ENCODE measurements at places on chromosomes 6 and 20.

- no peak for DNase-seq
Observed at GRCh38 chr20:51008718-51009117, 14.2 kb downstream of the KCNG1 start.

DNA sequence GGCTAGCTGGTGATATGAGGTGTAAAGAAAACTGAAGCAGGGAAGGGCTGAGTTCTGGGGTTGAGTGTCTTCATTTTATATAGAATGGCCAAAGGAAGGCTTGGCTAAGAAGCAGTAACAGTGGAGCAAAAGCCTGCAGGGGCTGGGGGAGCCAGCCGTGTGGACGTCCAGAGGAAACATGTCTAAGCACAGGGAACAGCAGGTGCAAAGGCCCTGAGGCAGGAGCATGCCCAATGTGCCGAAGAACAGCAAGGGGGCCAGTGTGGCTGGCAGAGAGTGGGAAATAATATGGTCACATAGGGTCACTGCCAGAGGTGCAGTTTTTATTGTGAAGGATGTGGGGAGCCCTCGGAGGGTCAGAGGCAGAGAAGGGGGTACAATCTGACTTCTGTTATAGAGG is 60.5 kb upstream of the KCNG1 start:
- no peak for DNase-seq

- peak; percentile 16 for DNase-seq
Observed at GRCh38 chr20:47355489-47356219, 845 bp downstream of the ZMYND8 start.

- DNase-seq, result no peak
Observed at GRCh38 chr6:28337121-28337520, 1.2 kb upstream of the ZSCAN31 start.

- DNase-seq, result no peak
Observed at GRCh38 chr6:128580224-128581110, 60.1 kb upstream of the PTPRK start.

GRCh38 chr6:134029495-134030455 is 22.6 kb downstream of the SLC2A12 start:
- no peak for DNase-seq

DNA sequence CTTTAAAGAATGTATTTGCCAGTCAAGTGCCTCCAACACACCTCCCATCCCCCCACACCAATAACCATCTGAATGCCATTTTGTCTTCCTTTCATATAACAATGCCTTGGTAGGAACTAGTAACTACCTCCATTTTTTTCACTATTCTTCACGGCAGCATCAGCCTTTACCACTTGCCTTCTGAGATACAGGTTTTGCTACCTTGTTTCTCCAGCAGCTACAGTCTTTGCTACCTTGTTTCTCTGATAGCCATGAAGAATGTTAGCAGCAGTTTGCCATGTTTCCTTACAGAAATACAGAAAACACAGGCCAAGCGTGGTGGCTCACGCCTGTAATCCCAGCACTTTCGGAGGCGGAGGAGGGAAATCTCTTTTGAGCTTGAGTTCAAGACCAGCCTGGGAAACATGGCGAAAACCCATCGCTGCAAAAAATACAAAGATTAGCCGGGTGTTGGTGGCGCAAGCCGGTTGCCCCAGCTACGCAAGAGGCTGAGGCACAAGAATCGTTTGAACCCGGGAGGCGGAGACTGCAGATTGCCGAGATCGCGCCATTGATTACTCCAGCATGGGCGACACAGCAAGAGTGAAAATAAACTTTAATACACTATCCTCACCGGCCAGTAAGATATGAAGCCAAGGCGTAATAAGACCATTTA is 100.9 kb downstream of the HFE start:
- no peak for DNase-seq

DNA sequence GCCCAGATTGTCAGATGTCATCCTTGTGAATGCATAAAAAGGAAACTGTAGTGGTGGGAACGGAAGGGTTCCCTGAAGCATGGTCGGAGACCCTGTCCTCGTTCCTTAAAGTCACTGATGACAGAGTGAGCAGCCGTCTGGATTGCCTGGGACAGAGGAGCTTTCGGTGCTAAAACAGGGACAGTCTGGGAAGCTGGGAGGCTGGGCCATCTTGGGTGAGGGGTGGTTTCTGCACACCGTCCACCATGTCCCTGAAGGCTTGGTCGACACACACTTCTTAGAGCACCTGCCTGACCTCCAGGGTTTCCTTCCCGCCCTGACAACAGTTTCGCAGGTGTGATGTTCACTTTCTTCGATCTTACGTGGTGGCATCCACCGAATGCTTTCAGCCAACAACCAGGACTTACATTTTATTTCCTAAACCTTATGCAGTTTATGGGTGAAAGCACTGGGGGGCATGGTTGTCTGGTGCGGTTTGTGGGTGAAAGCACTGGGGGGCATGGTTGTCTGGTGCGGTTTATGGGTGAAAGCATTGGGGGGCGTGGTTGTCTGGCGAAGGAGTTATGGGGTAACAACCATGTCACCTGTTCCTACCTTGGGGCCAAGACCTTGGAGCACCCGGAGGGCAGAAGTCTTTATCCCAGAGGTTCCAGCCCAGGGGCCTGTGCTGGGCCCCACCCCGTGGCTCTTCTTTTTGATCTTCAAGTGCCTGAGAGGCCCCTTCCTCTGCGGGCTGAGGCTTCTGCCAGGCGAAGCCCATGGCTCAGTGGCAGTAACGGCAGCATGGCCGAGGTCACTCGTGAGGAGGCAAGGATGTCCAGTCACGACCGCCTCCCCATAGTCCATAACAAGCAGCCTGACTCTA is 81.7 kb upstream of the FRMD1 start:
- DNase-seq, result no peak

GRCh38 chr20:19515074-19515473 is 243.0 kb upstream of the RIN2 start:
- DNase-seq, result no peak

DNA sequence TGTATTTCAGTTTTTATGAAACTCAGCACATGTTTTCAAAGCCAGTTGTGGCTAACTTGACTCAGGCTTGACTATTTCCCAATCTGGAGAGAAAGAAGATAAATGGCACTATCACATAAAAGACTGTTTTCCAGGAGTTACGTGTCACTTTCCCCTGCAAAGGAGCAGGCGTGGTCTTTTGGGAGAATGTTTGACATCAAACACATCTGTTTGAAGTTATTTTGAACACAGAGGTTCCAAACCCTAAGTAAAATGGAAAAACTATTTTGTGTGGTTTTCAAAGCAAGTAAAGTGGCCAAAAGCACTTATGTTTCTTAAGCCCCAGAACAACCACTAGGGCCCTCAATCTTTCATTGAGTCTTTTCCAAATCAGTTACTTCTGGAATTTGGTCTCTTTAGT is 89.7 kb downstream of the FOXF2 start:
- DNase-seq, result no peak

- DNase-seq, result no peak
Observed at GRCh38 chr20:57103146-57103800, 163.2 kb downstream of the BMP7 start.

DNA sequence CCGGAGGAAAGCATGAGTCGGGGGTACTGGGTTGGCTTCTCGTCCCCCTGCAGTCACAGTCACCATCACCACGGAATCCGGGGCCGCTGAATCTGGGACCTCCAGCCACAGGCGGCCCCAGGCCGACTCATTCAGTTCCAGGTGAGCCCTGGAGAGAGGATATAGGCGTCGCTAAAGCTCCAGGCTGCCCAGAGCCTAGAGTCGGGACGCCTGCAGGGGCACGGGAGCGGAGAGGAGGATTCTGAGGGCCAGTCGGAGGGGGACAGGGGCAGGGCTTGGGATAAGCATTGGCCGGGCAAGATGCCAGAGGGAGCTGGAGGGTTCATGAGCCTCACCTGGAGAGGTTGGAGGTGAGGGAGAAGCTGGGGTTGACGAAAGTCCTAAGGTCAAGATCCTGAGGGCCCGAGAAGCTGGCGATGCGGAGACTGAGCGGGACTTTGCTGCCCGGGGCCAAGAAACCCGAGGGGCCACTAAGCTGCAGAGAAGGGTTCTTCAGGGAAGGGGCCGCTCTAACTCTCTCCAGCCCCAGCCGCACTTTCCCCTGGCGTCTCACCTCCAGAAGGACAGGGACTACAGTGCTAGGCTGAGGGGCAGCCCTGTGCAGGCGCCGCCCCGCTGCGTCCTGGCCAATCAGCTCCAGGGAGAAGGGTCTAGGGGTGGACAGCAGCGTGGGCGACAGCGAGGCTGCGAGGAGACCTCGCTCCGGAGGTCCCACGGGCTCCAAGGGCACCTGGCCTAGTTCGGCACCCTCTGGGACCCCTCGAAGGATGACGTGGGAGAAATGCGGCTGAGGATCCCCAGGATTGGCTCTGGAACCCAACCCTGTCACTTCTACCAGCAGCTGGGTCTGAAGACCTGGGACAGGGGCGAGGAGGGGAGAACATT is 3.7 kb downstream of the SAPCD1 start:
- DNase-seq, result no peak

GRCh38 chr20:31859998-31860380 is 10.3 kb downstream of the DUSP15 start:
- DNase-seq, result no peak

DNA sequence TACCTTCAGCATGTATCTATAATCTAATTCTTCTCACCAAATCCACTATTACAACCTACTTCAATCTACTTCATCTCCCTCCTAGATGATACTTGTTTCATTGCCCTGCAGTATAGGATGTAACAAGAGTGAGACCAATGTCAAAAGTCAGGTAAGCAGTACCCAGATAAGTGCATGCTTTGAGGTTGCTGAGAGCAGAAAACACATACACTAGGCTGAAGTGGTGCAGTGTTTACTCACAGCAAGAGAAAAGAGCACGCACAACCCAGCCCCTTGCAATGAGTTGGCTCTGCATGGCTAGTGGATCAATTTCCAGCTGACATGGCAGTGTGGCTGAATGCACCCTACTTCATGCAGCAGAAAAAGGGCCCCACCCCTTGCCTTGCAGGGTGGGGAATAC is 199.9 kb downstream of the EPHA7 start:
- DNase-seq, result no peak

GRCh38 chr6:1678201-1678600 is 68.5 kb downstream of the FOXC1 start:
- DNase-seq, result no peak

DNA sequence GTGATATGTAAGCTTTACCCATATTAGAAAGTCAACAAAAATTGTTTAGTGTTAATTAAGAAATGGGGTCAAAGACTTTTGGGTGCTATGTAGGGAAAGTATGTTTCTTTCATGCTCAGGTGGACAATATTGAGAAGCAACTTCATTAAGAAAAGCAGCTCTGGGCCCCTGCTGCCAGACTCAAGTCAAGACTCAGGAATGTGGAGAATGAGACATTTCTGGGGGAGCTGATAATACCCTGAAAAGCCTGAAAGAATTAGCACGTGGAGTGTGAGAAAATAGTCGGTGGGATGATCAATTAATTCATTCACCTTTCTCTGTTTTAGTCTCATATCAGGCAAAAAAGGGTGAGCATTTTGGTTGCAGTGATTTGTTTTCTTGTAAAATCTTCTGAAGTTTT is 175.1 kb upstream of the IMPG1 start:
- no peak for DNase-seq

DNA sequence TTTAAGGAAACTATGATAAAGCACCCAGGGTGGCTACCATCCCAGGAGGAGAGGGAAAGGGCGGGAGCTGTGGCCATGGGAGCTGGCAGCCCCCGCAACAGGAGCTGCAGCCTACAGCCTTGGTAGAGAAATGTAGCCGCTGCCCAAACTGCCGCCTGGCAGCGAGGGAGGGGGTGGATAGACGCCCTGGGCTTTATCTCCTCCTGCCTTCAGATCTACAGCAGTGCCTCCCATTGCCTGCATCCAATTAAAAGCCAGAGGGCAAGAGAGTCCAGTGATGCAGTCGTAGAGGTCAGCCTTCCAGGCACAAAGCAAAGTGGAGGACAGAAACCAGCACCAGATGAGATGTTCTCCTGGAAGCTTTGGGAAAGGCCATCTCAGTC is 35.0 kb upstream of the ZFAND3 start:
- no peak for DNase-seq

DNA sequence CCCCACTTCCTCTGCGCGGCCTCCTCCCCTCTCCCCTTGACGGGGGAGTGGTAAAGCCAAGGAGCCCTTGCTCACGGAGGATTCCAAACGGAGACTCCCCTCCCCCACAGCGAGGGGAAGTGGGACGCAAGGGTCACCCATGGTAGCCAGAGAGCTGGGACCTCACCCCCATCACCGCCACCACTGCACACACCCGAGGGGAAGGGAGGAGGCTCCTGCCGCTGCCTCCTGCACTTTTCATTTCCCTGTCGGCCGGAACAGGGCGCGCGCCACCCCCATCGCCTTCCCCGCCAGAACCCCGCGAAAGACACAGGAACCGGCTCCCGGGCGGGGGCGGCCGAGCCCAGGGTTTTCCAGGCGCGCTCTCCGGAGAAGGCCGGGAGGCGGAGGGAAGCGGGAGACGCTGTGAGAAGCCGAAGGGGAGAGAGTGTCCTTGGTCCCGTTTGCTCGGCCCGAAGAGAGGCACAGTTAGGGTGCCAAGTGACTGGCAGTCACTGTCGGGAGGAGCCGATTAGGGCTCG is 789 bp downstream of the CCND3 start:
- peak; percentile 65 for DNase-seq

DNA sequence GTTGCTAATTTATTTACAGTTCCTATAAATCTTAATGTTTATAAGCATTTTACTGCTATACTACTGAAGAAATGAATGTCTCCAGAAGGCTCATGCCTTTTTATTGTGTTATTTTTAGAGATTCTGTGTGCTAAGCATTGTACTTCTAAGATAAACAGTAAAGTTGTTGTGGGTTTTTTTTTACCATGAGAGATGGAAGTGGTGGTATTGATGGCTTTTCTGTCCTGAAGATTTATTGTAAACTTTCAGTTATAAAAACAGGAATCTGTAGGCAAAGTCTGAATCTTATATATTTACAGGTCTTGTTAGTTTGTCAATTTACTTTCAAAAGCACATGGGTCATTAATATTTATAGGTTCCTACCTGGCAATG is 246.9 kb downstream of the TMEM242 start:
- no peak for DNase-seq

GRCh38 chr6:80544555-80544954 is 438.1 kb downstream of the BCKDHB start:
- no peak for DNase-seq

GRCh38 chr6:2249126-2249525 is 3.7 kb upstream of the GMDS start:
- DNase-seq, result no peak

GRCh38 chr6:47595785-47596184 is 102.6 kb upstream of the ADGRF4 start:
- DNase-seq, result no peak

DNA sequence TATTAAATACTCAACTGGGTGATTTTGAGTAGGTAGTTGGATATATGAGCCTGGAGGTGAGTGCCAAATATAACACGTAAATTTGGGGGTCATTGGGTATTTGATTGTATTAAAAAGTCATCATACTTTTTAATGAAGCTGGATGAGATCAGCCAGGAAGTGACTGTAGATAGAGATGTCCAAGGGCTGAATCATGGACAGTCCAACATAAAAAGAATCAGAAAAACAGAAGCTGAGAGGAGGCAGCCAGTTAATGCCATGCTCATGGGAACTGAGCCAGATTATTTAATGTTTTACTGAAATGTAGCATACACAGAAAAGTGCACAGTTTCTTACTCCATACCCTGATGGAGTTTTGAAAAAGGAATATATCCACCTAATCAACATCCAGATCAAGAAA is 435.5 kb upstream of the PLCB4 start:
- no peak for DNase-seq
